ENCODE measurements at places on chromosomes 6 and 20.

DNA sequence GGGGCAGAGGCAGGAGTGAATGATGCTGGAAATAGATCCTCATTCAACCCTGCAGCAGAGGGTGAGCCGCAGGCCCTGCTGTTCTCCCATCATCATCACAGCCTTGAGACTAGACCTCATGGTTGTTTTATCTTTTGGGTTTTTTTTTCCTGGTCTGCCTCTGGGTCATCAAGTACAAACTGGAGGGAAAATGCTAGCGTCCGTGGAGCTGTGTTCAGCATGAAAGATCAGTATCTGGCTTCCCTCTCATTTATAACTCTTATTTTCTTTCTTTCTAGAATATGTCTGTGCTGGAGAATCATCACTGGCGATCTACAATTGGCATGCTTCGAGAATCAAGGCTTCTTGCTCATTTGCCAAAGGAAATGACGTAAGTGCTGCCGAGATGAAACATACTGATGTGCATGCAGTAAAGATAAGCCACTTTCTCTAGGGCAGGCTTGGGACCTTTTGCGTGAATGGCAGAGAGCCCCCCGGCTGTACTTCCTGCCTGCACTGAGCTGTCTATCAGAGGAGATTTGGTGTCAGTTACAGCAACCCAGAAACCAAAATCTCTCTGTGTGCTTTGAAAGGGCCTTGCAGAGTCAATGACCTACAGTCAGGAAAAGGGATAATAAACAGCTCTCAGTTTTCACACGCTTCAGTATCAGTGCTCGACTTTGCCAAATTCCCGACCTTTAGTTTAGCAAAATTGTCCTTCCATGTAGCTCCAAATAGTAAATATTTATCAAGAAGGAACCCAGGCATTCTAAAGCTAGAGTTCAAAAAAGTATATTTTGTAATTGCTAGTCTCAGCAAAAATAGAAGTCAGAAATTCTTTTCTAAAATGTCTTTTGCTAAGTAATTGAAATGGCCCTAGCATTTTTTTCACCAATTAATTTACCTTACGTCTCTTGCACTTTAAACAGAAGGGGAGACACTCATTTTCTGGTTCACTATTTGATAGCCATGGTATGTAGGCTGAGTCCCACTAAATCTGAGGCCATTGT, 76.3 kb downstream of the MTFR2 start:
- no peak for DNase-seq

DNA sequence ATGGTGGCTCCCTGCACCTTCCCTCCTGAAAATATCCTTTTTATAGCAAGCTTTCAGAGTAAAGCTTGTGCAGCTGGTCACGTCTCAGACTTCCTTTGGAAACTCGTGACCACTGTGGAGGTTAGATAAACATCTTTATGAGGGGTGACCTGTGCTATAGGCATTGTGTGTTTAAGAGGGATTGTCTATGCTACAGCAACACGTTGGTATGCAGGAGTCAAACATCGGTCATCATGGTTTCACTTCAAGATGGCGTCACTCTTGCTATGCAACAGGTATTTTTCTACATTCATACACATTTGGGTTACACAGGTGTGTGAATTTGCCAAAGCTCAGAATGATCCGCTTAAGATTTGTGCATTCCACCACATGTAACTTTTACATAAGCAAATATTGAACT, 14.6 kb upstream of the BLCAP start:
- DNase-seq = no peak

GRCh38 chr6:98808541-98809210, 25.7 kb upstream of the POU3F2 start:
- DNase-seq = peak; percentile 10

DNA sequence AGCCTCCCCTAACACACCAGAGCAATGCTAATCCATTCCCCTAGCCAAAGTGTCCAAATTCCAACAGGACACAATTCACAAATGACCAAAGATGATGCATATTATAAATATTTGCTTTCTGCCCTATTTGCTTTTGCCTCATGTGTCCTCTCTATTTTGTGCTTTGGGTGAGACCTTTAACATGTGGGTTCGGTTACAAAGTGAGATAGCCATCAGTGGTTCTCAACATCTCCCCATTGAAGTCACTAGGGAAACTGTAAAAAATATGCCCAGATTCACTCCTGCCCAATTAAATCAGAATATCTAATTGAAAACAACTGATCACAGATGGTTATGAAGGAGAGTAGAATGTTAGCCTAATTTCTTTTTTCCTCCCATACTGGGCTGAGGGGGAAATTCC, 159.2 kb downstream of the MTFR2 start:
- peak; percentile 81 for DNase-seq

- no peak for DNase-seq
Observed at GRCh38 chr20:61370841-61371303, 118.8 kb downstream of the CDH4 start.

- DNase-seq = no peak
Observed at GRCh38 chr6:54920628-54921027, 74.1 kb downstream of the FAM83B start.

DNA sequence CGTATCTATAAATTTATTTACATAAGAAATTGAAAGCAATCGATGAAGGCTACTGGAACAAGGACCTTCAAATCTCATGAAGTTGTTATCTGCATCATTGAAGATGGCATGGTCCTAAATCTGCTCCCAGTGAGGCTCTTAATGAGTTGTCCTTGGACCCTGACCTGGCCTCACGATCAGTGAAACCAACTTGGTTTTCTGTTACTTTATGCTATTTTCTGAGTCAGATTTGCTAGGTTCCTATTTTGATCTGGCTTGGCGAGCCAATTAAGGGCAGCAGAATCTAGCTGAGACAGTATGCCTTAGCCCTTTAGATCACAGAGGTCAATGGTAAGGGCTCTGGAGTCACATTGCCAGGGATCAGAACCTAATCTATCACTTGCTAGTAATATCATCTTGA, 30.1 kb upstream of the NOX3 start:
- no peak for DNase-seq

- no peak for DNase-seq
Observed at GRCh38 chr20:5282561-5282960, 34.2 kb downstream of the PROKR2 start.

- peak; percentile 97 for DNase-seq
Observed at GRCh38 chr6:145756170-145756662, 20.9 kb upstream of the EPM2A start.

DNA sequence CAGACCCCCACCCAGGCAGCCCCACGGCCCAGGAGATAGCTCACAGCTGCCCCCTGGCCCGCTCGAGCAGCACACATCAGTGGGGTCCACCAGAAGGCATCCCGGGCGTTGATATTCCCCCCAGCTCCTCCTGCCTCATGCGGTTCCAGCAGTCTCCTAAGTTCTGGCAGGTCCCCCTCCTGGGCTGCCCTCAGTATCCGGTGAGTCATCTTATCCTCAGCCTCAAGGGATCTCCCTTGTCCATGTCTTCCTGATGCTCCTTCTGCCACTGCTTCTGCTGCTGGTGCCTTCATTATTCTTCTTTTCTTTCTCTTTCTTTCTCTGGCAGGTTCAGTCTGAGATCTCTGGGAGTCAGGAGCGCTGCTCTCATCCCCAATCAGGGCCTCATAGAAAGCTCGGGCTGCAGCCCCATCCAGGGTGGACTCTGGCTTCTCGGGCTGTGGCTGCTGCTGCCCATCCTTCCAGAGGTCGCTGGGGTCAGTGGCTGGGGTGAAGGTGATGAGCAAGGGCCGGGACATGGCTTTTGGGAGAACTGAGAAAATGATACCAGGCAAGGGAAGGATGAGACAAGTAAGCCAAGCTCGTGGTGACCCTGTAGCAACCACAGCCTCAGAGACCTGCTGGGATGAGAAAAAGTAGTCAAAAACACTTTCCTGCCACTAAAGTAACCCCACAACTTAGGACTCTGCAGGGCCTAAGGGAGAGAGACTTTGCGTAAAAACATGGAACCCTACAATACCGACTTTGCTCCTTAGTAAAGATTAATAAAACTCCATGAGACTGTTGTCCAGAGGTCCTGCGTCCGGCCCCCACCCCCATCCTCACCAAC, 622 bp downstream of the GPANK1 start:
- DNase-seq = peak; percentile 80

- no peak for DNase-seq
Observed at GRCh38 chr6:166710084-166710483, 83.0 kb upstream of the RPS6KA2 start.

GRCh38 chr6:44727651-44728630, 340.4 kb downstream of the CDC5L start:
- no peak for DNase-seq

DNA sequence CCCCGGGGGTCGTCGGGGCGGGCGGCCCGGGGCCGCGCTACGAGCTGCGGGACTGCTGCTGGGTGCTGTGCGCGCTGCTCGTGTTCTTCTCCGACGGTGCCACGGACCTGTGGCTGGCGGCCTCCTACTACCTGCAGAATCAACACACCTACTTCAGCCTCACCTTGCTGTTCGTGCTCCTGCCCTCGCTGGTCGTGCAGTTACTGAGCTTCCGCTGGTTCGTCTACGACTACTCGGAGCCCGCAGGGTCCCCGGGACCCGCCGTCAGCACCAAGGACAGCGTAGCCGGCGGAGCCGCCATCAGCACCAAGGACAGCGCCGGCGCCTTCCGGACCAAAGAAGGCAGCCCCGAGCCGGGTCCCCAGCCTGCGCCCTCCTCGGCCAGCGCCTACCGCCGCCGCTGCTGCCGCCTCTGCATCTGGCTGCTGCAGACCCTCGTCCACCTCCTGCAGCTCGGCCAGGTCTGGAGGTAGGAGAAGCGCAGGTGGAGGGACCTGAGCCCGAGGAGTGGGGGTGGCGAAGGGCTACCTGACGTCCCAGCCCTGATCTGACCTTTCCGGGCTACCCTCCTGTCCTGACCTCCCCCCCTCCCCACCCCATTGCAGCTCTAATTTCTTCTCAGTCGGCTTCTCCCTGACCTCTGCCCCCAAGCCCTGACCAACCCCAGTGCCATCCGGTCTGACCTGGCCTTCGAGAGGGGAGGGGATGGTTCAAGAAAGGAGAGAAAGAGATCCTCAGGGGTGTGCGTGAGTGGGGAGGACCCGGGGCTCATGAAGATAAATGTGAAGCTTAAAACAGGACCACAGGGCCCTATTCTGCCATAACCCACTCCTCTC, 558 bp downstream of the XKR7 start:
- DNase-seq = peak; percentile 38

DNA sequence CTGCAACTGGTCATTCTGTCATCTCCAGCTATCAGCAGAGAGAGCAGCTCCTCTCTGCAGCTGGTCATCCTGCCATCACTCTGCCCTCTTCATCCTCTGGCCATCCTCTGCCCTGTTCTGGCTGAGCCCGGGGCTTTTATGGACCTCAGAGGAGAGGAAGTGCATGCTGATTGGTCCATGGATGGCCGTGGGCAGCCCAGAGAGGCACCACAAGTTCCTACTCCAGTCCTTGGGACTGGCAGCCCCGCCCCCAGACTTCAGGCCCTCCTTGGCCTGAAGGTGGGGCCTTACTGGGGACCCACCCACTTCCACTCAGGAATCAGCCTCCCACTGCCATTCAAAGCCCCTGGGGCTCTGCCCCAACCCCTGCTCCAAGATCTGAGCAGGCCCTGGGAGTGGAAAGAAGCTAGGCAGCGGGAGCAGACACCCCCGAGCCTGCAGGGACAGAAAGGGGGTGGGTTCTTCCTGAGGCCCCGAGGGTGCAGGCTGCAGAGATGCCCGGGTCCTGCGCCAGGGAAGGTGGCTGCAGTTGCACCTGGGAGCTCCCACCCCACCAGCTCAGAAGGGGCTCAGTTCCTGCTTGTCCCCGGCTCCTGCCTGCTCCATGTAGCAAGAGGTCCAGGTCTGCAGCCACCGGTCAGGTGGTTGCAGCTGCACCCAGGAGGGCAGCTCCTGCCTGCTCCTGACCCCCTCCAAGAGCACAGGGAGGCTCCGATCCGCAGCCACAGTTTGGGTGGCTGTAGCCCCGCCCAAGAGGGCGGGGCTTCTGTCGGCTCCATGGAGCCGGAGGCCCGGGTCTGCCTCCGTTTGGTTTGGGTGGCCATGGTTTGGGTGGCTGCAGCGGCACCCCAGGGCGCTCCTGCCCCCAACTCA, 34.1 kb upstream of the HMGA1 start:
- DNase-seq = no peak

DNA sequence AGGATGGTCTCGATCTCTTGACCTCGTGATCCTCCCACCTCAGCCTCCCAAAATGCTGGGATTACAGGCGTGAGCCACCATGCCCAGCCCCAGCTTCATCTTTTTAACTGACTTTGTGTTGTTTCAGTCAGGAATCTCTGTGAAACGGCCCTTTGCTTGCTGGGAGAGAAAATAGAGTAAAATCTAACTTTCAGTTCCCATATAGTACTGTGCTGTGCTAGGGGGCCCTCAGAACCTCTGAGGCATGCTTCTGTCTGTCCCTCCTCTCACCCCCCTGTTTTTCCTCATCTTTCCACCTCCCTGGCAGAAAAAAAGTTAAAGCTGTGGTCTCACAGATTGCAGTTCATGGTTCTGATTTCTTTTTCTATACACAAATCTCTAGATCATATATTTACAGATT, 48.4 kb downstream of the LRP11 start:
- no peak for DNase-seq

DNA sequence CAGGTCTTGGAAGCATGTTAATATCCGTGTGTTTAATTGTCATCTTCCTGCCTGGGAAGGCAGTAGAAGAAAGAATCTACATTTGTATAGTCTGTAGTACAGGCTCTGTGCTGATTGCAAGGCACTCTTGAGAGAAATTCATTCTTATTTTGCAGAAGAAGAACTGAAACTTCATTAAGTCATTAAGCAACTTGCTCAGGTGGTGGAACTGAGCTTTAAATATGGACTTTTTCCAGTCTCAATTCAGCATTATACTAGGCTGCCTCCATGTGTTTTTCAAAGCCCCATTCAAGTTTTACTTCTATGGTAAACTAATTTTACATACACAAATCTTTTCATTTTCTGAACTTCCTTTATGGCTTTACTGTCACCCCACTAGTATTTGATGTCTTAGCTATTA, 18.7 kb downstream of the ZNF451 start:
- no peak for DNase-seq

GRCh38 chr6:37517411-37517812, 17.7 kb upstream of the CCDC167 start:
- DNase-seq = peak; percentile 66

- no peak for DNase-seq
Observed at GRCh38 chr6:75430631-75431325, 62.8 kb downstream of the FILIP1 start.

DNA sequence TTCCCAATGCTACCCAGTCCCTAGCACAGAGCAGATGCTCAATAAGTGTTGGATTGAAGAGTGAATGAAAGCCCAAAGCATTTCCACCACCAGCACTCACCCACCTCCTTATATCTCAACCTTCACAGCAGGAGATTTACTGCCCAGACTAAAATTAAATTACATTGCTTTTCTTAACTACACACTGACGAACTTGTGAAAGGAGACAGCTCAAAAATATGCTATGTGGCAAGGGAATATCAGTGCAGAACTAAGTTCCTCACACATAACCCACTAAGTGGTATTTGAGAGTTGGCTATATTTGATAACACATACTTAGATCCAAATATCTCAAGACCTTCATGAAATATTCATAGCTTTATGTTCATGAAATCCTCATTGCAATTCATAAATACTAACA, 137.7 kb downstream of the FRK start:
- no peak for DNase-seq

DNA sequence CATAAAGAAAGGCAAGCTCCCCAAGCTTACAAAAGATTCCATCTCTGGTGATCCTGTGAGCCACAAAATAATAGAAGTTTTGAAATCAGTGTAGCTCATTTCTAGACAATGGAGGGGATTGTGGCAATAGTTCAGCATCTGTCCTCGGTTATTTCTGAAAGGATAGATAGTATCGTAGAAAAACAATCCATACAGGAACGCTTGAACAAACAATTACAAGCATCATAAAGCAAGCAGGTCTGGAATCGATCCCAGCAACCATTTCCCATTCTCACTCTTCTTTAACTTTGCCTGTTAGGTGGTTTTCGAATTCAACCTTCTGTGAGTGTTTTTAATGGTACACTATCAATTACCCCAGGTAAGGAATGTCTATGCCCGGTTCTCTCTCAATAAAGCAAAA, 931.1 kb downstream of the KIF16B start:
- no peak for DNase-seq

Measured in AG10803 (cell line).